ENCODE measurements at places on chromosomes 5 and 9. TPM values are rescaled to one million over a fixed set of nuclear protein-coding genes. Genes with fewer than 3 reads are reported as not detected.

The STXBP1 gene
- total RNA-seq = 19.9 TPM

The LRRC70 gene
- 0.83 TPM for total RNA-seq

The LEAP2 gene
- 8.8 TPM for total RNA-seq

The STRBP gene
- 23.8 TPM for total RNA-seq

The PRR16 gene
- total RNA-seq = not detected

The IL13 gene
- total RNA-seq = not detected

The SH3GL2 gene
- not detected for total RNA-seq

The TRIM36 gene
- total RNA-seq = not detected

The CLK4 gene
- 121 TPM for total RNA-seq

The SPINK7 gene
- total RNA-seq = not detected

The ZNF883 gene
- total RNA-seq = 0.67 TPM

The SIT1 gene
- 68.7 TPM for total RNA-seq
